Psoas muscle (tissue), 8 donors: ENCODE measurements at places on chromosomes 4 and X.

DNA sequence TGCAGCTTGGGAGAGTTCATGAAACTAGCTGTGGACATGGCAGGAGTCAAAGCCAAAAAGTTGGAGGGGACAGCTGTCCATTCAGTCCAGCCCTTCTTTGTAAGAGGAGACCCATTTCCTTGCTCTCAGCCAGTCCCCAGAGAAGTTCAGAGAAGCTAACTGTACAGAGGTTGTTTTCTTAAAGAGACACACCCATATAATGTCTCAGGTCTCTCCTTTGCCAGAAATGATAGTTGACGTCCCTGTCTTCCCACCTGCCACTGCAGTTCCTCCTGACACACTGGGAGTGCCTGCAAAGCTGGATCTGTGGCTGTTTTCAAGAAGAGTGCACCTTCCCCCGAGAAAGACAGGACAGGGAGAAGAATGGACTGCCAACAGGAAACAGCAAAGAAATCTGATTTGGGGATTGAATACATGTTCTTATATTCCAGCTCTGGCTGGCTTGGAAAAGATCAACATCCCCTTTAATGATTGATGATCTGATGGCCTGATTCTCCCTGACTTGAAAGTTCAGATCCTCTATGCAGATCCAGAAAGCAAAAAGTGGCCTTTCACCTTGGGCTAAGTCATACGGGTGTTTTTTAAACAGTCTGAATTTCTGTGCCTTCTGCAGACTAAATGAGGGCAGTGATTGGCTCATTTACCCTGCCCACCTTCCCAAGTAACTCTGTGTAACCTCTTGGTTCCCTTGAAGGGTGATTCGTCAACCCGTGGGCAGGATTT is 87.2 kb downstream of the MAOA start:
- no peak for DNase-seq
- no peak overlapping the region for H3K27ac ChIP-seq
- no peaks in the 10 kb centered on the region for H3K27me3 ChIP-seq

DNA sequence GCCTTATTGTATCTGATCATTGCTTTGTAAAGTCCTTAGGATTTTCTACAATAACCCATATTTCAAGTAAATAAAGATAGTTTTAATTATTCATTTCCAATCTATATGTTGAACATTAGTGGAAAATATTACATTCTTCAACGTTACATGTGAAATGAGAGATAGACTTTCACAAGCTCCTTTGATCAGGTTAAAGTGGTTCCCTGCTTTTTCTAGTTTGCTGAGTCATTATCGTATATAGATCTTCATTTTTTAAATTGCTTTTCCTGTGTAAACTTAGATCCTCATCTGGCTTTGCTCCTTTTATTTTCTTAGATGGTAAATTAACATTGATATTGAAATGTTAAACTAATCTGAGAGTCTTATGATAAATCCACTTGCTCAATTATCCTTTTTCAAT is 599.0 kb downstream of the TRAM1L1 start:
- DNase-seq, result no peak
- H3K4me1 ChIP-seq, result no peaks in the 10 kb centered on the region

- no peak overlapping the region for H3K27ac ChIP-seq
- no peaks in the 10 kb centered on the region for H3K27me3 ChIP-seq
- no peaks in the 10 kb centered on the region for H3K36me3 ChIP-seq
- H3K4me3 ChIP-seq, result no peak overlapping the region
- H3K4me1 ChIP-seq, result no peaks in the 10 kb centered on the region
- no peak for DNase-seq
Measured at GRCh38 chr4:7638984-7639789, 204.5 kb upstream of the PSAPL1 start.

GRCh38 chrX:42432552-42432951 is 345.4 kb downstream of the PPP1R2C start:
- H3K4me1 ChIP-seq, result no peaks in the 10 kb centered on the region
- DNase-seq, result no peak

DNA sequence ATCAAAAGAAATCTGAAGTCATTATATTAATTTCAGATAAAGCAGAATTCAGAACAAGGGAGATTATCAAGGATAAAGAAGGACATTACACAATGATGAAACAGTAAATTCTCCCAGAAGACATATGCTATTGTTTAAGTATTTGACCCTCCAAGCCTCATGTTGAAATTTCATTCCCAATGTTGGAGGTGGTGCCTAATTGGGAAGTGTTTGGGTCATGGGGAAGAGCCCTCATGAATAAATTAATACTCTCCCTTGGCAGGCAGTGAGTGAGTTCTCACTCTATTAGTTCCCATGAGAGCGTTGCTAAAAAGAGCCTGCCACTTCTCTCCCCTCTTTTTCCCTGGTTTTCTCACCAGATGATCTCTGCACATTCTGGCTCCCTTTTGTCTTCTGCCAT is 249.9 kb upstream of the GRIA3 start:
- no peak overlapping the region for H3K4me3 ChIP-seq
- H3K27ac ChIP-seq, result no peak overlapping the region
- no peak for DNase-seq
- no peaks in the 10 kb centered on the region for H3K4me1 ChIP-seq
- H3K27me3 ChIP-seq, result no peaks in the 10 kb centered on the region

DNA sequence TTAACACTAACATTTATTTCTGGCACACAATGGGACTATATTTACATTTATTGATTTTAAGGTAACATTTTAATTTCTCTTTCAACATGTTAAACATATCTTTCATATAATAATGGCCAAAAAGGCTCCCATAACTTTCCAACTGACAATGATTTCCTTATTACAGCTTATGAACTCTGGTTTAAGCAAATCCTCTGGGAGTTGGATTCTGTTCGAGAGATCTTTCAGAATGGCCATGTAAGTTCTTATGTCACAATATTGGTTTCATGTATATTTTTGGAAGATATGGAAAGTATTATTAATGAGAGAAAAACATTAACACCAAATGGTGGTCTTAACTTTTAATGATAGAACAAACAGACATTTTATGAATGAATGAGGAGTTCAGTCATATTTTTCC is 4.1 kb downstream of the TDO2 start:
- H3K27ac ChIP-seq, result no peak overlapping the region
- H3K36me3 ChIP-seq, result no peaks in the 10 kb centered on the region
- H3K4me1 ChIP-seq, result no peaks in the 10 kb centered on the region
- no peak for DNase-seq
- H3K27me3 ChIP-seq, result no peaks in the 10 kb centered on the region

DNA sequence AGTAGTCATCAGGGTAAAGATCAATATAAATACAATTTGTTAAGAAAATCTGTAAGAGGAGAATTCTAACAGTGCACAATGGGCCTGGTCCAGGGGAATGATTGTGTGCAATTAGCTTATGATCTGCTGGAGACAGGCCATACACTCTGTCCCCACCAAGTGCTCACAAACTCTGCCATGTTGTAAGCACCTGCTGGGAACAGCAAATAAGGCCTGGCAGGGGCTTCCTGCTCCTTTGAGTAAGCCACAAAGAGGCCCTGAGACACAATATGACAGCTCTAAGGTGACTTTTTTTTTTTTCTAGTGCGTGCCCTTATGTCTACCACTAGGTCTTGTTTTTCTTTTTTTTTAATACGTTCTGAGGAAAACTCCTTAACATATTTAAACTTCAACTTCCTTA is 866.3 kb upstream of the PCDH7 start:
- no peak for DNase-seq
- H3K36me3 ChIP-seq, result no peaks in the 10 kb centered on the region
- H3K27me3 ChIP-seq, result no peaks in the 10 kb centered on the region
- no peak overlapping the region for H3K27ac ChIP-seq
- no peaks in the 10 kb centered on the region for H3K4me1 ChIP-seq

GRCh38 chrX:119325456-119325855 is 73.7 kb upstream of the SLC25A43 start:
- H3K4me1 ChIP-seq, result no peaks in the 10 kb centered on the region
- H3K36me3 ChIP-seq, result no peaks in the 10 kb centered on the region
- H3K4me3 ChIP-seq, result no peak overlapping the region
- DNase-seq, result no peak
